Neural crest cell (in vitro differentiated cells): ENCODE measurements at places on chromosomes 1 and 21.
A peak's percentile ranks its signal among the peaks of the same experiment; 100 is the strongest.

GRCh38 chr1:9263276-9263855, 28.8 kb downstream of the H6PD start:
- no peak for DNase-seq

GRCh38 chr1:59994302-59995198, 68.0 kb upstream of the CYP2J2 start:
- no peak for DNase-seq

DNA sequence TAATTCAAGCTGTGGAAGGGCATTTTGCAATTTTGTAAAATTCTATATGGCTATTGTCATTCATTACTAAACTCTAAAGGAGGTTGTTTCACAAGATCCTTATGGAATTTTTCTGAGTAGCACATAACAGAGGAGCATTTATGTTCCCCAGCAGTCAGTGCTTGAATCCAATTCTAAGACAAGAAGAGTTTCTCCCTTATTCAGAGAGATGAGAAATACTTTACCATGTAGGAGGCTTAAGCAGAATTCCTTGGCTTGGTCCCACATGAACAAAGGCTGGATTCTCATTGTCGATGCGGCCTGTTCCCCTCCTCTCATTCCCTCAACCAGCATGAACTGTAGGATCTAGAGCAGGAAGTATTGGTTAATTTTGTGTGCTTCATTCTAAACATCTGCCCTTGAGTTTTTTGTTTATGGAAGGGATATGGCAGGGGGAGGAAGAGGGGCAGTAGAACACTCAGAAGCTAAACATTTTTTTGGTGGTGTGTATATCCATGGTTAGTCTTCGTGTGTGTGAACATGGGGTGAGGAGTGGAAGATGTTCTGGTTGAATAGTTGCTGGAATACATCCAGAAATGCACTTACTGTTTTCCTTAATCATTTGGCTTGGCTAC, 74.3 kb downstream of the LAMC1 start:
- DNase-seq: no peak

GRCh38 chr1:164660775-164661174, 101.8 kb downstream of the PBX1 start:
- no peak for DNase-seq

DNA sequence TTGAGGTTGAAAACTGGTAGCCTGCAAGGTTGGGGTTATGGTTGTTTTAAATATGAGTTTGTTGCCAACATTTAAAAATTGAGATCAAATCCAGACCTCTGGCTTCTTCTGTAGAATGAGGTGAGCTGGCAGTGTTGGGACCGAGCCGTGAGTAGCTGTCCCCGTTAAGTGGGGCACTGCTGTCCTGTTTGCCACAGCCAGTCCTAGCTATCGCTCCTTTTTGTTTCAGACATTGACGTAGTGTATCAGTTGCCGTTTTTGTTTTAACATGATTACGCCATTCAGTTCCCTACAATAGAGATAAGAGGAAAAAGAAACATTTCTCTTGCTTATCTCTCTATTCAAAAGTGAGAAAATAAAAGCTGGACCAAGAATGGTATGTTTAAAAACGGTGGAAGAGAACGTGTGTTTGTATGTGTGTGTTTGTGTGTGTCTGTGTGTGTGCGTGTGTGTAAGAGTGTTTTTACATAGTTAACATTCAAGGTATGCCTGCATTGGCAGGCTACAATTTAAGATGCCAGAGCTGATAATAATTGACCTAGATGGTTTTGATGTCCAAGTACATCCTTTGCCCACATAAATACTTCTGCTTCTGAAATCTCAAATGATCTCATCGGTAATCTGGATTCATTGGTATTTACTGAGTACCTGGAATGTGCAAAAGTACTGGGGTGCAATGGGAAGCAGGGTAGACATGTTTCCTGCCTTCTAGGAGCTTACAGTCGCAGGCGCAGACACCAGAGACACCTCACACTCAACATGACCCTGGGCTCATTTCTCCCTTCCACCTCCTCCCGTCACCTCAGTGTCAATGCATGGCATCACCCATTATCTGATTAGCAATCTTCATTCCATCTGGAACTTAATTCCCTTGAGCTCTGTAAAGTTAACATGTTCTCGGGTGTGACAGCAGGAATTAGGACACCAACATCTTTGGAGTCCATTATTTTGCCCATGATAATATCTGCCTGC, 65.8 kb downstream of the HUNK start:
- DNase-seq: no peak

DNA sequence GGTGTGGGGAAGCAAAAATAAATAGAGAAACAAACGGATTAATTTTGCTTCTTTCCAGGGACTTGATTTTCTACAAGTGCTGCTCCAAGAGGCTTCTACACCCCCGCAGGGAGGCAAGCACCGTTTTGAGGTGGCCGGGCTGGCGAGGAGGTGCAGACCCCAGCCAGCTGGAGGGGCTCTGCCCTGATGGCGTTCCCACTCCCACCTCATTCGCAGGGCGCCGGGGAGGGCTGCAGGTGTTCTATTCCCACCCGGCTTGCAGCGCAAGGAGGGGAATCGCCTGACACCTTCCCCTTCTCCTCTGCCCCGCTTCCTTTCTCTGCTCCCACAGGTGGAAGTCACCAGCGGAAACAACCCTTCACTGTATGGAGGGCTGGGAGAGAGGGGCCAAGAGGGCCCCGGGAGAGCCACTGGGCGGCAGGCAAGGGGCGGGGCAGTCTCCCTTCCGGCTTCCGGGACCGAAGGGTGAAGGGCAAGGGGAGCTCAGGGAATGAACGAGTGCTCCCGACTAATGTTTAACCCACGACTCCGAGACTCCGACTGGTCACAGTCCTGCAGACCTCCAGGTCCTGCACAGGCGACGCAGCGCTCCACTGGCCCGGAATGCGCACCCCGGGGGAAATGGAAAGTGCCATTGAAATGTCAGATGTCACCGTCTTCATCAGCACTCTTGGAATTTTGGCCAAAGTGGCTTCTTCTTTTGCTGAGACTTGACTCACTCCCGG, 29.1 kb downstream of the TEX35 start:
- peak; percentile 31 for DNase-seq

- DNase-seq: no peak
These were observed 590.5 kb upstream of the ADAMTS5 start for GRCh38 chr21:27557356-27557755.

DNA sequence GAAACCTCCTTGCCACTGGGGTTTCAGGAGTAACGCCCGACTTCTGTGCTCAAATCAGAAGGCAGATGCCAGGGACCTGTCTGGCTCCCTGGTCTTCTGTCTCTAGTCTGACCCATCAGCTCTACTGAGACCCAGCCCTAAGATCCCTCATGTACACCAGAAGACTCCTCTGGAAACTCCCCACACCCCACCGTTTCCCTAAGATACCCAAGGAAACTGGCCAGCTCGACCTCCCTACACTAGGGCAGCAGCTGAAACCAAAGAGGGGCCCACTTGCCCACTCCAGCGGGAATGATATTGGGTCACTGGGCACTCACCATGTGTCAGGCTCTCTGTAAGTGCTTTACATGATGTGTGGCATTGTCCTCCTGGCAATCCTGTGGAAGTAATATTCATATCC, 469 bp upstream of the S100A16 start:
- no peak for DNase-seq

DNA sequence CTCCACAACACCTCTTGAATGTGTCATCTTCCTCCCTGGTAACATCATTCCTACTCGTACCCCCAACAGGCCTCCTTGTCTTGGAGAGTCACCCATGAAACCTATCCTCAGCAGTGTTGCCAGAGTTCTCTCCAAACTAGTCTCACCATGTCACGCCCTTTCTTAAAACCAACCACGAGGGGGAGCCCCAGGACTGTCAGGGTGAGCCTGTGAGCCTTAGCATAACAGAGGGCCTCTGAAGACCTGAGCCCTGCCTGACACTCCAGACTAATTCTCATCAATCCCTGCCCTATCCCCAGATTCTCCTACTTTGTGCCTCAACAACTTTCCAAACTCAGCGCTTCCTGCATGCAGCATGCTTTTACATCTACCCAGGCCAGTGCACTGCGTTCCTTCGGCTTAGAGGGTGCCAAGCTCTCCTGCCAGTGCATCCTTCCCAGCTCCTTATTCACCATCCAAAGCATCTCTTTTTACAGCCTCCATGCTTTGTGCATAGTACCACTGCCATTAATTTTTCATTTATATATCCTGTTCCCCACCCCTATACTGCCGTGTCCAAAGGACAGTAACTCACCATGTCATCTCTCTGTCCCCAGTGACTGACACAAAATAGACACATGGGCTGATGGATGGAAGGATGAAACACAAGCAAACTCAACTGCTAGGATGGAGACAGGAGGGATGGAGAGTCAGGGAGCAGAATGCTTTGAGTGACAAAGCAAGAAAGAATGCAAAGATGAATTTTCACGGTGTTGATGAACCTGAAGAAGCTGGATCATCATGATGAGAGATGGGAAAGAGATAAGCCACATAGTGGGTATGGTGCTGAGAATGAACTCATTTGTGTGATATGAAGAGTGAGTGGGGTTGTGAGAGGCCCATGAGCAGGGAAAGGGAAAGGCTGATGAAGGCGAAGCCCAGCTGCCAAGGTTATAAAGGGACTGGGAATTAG, 34.0 kb downstream of the ZNF697 start:
- DNase-seq: peak; percentile 93

- DNase-seq: no peak
These were observed 47.0 kb upstream of the MPC2 start for GRCh38 chr1:167983797-167984420.

DNA sequence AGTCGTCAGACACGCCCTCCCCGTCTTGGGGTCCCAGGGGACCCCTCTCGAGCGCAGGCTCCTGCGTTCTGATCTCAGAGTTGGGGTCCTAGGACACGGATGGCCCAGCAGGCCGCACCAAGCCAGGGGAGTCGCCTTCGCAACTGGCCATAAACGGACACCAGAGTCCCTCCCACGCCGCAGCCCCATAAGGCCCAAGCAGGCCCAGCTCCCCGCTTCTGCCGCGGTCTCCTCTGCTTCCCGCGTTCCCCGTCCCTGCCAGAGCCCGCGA, 633 bp downstream of the DMRTA2 start:
- DNase-seq: no peak

DNA sequence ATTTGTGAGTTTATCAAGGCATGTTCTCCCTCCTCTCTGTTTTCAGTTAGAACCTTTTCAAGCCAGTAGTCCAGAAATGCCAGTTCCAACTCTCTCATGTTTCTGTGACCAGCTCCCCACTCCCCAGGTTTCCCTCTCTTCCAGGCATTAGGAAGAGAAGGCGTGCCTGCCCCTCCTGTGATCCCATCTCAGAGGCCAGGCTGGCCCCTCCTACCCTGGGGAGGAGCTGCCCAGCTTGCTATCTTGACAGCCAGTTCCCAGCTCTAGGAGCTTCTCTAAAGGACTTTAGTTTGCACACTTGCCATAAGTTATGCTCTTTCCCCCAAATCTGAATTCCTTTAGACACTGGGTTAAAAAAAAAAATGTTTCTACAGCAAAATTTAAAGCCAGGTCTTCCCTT, 8.9 kb downstream of the HYI start:
- no peak for DNase-seq

DNA sequence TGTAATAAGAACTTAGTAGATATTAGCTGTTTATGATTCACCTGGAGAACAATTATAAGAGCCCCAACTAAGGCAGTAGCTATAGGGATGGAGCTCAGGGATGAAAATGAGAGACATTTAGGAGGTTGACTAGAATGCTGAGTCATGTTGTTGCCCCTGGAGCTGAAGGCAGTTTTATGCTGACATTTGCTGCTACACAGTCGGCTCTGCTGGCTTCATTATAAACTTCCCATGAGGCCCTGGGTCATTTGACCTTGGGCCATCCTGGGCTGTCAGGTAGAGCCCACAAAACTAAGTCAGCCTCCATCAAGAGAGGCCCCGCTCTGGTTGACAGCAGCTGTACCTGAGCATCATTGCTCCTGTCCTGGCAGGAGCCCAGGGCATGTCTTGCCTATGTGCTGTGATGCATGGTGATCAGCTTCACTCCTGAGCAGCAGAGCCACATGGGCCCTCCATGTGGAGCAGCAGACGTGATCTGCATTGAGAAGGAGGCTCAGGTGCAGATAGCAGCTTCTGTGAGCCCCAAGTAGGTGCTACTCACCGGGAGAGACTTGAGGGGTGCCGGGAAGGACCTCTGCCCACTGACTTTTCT, 112.4 kb downstream of the TBX19 start:
- DNase-seq: no peak

- no peak for DNase-seq
These were observed 80.6 kb downstream of the DSCAM start for GRCh38 chr21:40766381-40766780.

- no peak for DNase-seq
These were observed 508.9 kb upstream of the PKN2 start for GRCh38 chr1:88175120-88175630.

DNA sequence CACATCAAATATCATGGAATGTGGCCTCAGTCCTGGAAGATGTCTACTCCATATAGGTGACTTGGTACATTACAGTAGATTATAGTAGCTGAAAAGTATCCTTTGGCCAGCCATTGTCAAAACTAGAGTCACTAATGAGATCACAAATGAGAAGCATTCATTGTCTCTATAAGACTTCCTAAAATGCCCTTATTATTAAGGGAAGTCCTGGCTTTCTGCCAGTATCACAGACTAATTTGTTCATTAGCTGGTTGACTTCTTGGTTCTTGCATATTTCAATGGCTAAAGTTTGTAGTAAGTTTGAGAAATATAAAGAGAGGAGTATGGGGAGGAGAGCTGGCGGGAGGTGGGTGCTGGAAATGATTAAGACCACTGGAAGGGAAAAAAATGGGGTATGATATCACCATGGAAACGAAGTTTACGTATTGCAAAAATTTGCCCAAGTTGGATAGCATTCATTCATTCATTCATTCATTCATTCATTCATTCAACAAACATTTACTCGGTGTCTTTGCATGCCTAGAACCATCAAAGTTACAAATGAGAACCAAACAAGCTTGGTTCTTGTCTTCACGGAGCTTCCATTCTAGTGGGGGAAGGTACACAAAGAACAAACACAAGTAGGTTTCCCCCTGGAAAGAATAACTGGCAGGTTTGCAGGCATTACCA, 11.7 kb upstream of the B3GALNT2 start:
- no peak for DNase-seq
